ENCODE measurements at places on chromosomes 13 and 19.

DNA sequence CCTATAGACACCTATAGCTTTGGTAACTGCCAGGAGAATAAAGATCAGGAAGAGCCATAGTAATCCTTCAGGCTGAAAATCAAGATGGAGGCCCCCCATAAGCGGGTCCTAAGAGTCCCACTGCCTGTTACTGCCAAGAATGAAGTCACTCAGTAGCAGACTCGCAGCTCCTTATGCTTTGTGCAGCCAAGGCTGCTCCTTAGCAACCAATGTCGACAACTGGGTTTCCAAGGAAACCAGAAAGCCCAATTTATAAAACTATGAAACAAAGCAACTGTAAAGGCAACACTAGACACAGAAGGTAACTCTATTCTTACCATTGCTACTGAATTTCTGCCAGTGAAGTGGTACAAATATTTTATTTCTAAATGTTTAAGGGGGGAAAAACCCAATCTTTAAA, 56.5 kb downstream of the DCLK1 start:
- no peak for DNase-seq

GRCh38 chr19:35846038-35846668, 6.2 kb downstream of the NPHS1 start:
- no peak for DNase-seq

GRCh38 chr19:4445963-4446703, 11.5 kb downstream of the UBXN6 start:
- no peak for DNase-seq

DNA sequence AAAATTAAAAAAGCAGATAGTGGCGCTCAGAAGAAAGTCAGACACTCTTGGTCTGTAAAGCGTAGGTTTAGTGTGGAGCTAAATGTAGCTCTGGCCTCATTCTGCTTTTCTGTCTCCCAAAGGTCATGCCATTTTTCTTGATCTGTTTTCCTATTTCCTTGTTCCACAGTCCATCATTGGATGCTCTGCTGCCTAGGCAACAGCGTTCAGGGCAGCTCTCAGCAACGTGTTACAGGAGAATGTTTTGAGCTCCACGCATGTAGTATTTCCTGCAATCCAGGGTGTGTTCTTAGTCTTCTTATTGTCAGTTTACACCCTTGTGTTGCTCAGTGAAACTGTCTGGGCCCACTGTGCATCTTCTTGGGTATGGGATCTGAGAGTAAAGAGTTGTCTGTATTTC, 46.0 kb upstream of the PCDH8 start:
- DNase-seq: no peak

DNA sequence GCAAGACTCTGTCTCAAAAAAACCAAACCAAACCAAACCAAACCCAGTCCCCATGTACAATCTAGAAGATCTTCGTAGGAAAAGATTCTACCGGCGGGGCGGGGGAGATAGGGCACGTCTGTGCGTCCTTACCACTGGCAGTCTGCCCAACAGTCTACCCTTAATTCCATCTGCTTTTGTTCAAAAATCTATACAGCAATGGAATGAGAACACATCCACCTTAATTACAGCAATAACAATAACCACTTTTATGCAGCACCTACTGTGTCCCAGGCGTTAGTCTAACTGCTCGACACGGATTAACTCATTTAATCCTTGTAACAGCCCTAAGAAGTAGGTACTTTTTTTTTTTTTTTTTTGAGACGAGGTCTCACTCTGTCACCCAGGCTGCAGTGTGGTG, 2.5 kb upstream of the ATF5 start:
- DNase-seq: no peak

GRCh38 chr13:51637852-51638215, 53.6 kb downstream of the WDFY2 start:
- DNase-seq: no peak

GRCh38 chr19:400976-401865, 7.7 kb downstream of the C2CD4C start:
- no peak for DNase-seq

- no peak for DNase-seq
Measured at GRCh38 chr13:51747438-51748434, 56.2 kb downstream of the DHRS12 start.

DNA sequence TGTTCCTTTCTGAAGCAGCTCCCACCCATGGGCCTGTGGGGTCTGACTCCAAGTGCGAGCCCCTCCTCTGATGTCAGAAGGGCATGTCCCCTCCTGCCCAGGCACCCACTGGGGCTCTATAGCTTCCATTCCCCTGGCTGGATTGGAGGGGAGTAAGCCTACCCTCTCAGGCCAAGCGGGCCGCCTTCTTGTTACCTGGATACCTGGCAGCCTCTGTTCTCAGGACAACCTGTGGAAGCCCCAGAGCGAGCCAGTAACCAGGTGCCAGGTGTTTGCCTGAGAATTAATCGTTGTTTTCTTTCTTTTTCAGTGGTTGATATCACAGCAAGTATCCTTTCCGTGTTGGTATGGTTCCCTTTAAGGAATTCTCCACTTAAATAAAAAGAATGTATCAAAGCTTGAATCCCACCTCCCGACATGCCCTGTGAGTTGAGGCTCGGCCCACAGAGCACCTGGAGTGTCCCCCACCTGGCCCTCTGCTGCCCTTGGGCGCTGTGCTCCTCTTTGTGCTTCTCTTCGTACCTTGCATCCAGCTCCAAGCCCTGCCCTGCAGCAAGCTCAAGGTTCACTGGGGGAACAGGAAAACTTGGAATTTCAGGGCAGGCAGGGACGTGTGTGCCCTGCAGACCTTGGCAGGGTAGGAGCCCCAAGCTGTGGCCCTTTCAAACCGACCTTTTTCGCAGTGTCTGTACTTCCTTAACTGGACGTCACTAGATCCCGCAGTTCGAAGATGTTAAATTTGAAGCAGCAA, 15.0 kb downstream of the MAU2 start:
- no peak for DNase-seq

GRCh38 chr13:60790620-60791019, 393.6 kb downstream of the TDRD3 start:
- no peak for DNase-seq

GRCh38 chr19:10378124-10378523, 2.2 kb downstream of the TYK2 start:
- no peak for DNase-seq

DNA sequence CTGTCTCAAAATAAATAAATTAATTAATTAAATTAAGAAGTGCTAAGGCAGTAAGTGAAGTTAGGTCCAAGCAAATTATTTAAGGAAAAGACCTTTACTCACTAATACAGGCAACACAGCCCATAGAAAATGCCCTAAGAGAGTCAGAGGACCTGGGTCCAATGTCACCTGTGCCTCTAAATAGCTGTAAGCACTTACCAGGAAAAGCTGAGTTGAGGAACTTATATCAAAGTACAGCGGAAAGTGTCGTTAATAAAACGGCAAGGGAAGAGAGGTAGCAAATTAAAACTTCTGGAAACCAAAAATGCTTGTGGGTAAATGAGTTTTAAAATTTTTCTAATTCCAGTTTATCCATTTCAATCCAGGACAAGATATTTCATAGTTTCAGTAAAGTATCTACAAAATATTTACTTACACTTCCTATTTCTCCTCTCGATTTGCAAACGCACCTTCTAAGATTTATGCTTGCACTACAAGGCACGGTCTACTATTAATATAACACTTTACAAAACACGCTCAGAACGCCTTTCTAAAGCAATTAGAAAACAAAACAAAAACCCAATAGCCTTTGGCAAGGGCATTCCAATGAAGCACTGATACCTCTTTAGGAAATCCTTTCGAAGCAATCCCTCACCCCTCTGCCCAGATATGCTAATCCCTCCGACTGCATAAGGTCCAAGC, 963 bp downstream of the VPS36 start:
- no peak for DNase-seq

GRCh38 chr13:48715977-48716376, 62.2 kb downstream of the CYSLTR2 start:
- DNase-seq: no peak

DNA sequence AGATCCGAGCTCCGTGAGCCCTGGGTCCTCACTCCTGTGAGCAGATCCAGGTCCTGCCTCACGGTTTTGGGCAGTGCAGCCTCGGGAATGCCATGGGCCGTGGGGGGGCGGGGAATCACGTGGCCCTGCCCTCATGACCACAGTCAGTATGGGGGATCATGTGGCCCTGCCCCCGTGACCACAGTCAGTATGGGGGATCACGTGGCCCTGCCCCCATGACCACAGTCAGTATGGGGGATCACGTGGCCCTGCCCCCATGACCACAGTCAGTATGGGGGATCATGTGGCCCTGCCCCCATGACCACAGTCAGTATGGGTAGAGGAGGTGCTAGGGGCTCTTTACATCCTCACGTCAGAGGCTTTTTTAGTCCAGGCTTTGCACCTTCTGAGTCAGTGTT, 64.3 kb upstream of the F7 start:
- DNase-seq: no peak

DNA sequence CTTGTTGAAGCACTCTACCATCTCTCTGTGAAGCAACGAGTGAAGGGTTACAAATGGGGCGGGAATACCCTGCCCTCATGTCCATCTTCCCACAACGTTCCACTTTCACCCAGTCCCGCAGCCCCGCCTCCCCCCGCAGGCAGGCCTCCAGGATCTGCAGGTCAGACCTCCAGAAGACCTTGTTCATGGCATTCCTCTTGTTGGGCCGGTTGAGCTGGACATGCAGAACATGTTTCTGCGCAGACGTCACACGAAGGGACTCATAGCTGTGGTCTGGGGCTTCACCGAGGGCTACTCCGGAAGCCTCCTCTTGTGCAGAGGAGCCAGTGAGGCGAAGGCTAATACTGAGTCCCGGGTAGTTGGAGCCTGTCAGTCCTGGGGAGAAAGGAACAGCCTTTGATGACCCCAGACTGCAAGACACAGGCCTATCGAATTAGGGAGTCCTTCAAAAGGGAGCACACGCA, 420 bp downstream of the ECH1 start:
- DNase-seq: peak; percentile 83

- no peak for DNase-seq
Measured at GRCh38 chr19:52217576-52217975, 27.7 kb downstream of the PPP2R1A start.

- no peak for DNase-seq
Measured at GRCh38 chr13:23621316-23621645, 51.1 kb downstream of the TNFRSF19 start.

DNA sequence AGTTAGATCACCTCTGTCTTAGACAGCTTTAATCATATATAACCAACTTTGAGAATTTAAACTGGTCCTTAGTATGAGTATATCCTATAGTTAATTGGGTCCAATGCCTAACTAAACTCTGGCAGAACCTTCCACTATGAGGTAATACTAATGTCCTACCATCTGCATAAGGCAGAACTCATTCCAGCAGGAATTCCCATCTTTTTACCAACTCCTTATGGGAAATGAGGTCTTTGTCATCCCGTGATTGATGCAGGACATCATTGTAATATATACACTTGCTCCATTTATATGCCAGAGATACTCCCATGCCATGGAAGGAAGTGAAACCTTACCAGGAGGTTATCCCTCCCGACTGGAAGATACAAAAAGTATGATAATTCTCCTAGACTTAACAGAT, 2.8 kb downstream of the KCTD4 start:
- no peak for DNase-seq

DNA sequence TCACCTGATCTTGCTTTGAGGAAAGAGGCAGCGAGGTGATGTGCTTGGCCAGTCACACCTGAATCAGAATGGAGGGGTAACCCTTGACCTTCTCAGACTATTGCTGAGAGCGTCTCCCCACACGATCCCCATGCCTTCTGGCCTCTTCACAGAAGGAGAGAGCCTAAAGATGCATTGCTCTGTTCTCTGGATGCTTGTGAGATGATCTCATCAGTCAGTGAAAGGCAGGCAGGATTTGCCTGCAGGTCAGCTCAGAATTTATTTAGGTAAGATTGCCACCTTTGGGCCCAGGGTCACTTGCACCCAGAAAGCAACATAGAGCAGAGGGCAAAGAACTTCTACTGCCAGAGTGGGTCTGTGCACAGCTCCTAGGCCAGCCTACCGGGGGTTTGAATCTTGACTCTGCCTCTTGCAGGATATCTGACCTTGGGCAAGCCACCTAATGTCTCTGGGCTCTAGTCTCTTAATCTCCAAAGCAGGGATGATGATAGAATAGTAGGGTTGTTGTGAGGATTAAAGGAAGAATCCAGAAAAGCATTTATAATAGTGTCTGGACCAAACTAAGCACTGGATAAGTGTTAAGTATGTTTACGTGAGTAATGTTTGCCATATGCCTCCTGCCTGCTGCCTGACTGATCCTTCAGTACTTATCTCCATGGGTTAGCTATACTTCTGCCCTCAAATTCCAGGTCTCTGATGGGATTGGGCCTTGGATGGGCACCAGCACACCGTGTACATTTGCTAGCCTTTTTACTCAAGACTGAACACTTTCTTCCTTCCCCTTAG, 8.4 kb upstream of the FLT1 start:
- no peak for DNase-seq

GRCh38 chr19:52689843-52690368, 44.9 kb downstream of the ZNF611 start:
- no peak for DNase-seq

DNA sequence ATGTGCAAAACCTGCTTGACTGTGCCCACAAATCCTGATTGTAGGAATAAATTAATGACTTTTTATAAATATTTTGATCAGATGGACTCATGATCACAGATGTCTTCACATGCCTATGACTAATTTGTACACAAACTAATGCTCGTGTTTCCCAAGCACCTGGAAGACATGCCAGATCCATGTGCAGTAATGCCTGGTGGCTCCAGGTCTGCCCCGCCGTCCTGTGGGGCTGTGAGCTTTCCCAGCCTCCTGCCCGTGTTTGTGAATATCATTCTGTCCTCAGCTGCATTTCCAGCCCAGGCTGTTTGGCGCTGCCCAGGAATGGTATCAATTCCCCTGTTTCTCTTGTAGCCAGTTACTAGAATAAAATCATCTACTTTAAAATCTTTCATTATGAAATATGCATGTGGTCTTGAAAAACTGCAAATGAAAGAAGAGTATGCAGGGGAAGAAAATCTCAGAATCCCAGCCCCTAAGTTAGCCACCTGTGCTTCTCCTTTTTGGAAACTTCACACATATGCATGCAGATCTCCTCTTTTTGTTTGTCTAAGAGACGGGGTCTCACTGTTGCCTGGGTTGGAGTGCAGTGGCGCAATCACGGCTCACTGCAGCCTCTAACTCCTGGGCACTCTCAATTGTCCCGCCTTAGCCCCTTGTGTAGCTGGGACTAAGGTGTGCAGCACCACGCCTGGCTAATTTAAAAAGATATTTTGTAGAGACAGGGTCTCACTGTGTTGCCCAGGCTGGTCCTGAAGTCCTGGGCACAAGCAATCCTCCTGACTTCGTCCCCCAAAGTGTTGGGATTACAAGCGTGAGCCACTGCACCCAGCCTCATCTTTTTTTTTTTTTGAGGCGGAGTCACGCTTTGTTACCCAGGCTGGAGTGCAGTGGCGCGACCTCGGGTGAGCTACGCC, 6.2 kb downstream of the RPL28 start:
- DNase-seq: no peak

- DNase-seq: no peak
Measured at GRCh38 chr13:99653526-99653925, 152.3 kb downstream of the TM9SF2 start.

- no peak for DNase-seq
Measured at GRCh38 chr13:90806016-90806615, 541.4 kb upstream of the MIR17HG start.

GRCh38 chr13:32165796-32166195, 134.2 kb downstream of the FRY start:
- DNase-seq: no peak

- DNase-seq: no peak
Measured at GRCh38 chr19:46611776-46612175, 10.6 kb downstream of the CALM3 start.
